Endodermal cell (in vitro differentiated cells): ENCODE measurements at places on chromosomes 7 and 10. TPM values are rescaled to one million over a fixed set of nuclear protein-coding genes. Genes with fewer than 3 reads are reported as not detected.

DNA sequence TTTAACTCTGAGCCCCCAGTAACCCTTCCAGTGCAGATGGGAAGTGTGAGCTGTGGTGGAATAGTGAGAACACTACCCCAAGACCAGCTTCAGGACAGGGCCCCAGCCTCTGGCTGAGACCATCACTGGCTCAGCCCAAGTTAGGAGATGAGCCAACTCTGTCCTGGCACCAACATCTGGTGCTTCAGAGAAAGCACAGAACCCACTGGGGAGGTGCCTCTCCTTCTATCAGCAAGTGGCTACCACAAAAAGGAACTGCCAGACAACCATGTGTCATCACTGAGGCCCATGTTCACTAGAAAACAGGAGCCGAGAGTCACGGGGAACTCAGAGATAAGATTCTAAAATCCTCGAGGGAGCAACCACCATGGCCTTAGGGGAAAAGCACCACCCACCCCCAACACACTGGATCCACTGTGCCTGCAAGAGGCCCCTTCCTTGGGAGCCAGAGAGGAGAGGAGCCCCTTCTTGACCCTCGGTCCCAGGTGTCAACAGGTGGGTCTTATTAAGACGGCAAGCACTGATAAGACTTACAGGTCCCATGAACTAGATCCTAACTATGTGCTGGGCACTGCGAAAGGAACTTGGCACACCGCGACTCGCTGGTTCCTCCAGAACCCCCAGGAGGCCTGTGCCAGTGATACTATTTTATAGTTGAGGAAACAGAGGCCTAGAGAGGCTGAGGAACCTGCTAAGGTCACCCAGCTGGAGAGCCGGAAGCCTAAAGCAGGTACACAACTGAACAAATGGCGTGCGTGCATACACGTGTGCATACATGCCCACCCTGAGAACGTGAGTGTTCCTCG lies 102.7 kb downstream of the FAM53B start:
- DNase-seq: no peak

- DNase-seq: no peak
Measured at GRCh38 chr10:103457176-103457712, 1.5 kb downstream of the CALHM1 start.

DNA sequence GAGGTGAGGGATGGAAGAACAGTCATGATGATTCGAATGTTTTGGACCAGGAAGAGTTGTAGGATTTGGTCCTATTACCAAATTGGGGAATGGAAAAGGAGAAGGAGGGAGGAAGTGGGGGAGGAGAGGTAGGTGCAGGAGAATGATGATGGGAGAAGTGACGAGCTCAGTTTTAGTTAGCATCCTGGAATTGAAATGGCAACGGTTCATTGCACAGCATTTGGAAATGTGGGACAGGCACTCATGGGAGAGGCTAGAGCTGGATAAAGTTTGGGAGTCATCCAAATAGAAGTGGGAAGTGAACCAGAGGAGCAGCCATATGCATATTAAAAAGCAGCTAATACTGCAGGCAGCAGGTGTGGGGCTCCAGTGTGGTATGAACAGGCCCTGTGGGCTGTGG lies 253.6 kb downstream of the SORCS3 start:
- DNase-seq: no peak

Gene RTKN2
- total RNA-seq: 11.5 TPM in 2 replicates

Gene CNTNAP2
- 171 to 205 TPM (median 185 TPM) in 3 replicates for total RNA-seq

Gene GHRHR
- not detected in 3 replicates for total RNA-seq
